ENCODE measurements at places on chromosomes 13 and 19. TPM values are rescaled to one million over a fixed set of nuclear protein-coding genes. Genes with fewer than 3 reads are reported as not detected.
A peak's percentile ranks its signal among the peaks of the same experiment; 100 is the strongest.

Gene FFAR2
- not detected for polyA plus RNA-seq

Gene SEMA6B
- polyA plus RNA-seq: 16.5 TPM

Gene SOHLH2
- 0.15 TPM for polyA plus RNA-seq

Gene GJB2
- polyA plus RNA-seq: 0.62 TPM

Gene CCNA1
- polyA plus RNA-seq: 0.15 TPM

Gene KCNJ14
- polyA plus RNA-seq: 0.83 TPM

Gene LILRB4
- polyA plus RNA-seq: 0.69 TPM

Gene CGB3
- polyA plus RNA-seq: not detected

Gene ZNF677
- polyA plus RNA-seq: 14.6 TPM

Gene KCNC3
- polyA plus RNA-seq: 3.3 TPM

Gene DCLK1
- polyA plus RNA-seq: 3.4 TPM

Gene KISS1R
- not detected for polyA plus RNA-seq

GRCh38 chr13:107192289-107192688, 624.4 kb upstream of the ARGLU1 start:
- DNase-seq: no peak

- no peak for DNase-seq
Measured at GRCh38 chr19:10694706-10695307, 6.4 kb upstream of the QTRT1 start.

DNA sequence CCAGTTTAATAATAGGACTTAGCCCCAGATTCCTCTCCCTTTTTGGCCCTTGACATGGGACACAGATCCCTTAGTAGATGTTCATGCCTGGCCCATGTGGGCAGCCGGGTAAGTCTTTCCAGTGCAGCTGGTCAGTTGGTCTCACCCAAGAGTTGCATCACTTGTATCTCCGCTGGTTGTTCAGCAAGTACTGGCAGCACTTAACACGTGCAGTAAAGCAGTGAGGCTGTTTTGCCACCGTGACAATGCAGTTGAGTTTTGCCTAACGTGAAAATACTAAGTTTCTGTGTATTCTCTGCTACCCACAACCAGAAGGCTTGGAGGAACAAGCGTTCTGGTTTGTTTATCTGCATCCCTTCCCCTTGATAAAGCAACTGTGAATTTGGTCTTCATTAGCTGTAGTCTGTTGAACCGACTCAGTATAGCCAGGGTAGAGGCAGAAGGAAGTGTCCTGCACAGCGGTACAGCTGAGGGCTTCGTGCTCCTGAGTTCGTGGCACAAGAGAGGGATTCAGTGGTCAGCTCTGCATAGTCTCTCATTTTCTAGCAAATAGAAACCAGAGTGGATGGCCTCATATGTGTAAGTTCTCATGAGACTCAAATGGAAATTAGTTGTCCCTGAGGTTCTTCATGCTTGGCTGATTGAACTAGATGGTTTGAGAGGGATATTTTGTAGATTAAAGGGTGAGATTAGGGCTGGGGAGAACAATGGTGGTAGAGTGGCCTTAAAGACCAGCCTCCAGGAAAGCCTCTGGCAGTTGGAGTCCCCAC, 50.3 kb downstream of the ARHGEF7 start:
- DNase-seq: no peak

- DNase-seq: no peak
Measured at GRCh38 chr19:49933643-49934042, 4.3 kb upstream of the NUP62 start.

GRCh38 chr13:67033170-67033569, 197.0 kb downstream of the PCDH9 start:
- DNase-seq: no peak

GRCh38 chr19:15154002-15154612, 46.7 kb downstream of the NOTCH3 start:
- DNase-seq: no peak

GRCh38 chr19:9165261-9165660, 13.5 kb upstream of the OR7D2 start:
- no peak for DNase-seq

- no peak for DNase-seq
Measured at GRCh38 chr13:35333157-35333556, 143.3 kb downstream of the MAB21L1 start.

DNA sequence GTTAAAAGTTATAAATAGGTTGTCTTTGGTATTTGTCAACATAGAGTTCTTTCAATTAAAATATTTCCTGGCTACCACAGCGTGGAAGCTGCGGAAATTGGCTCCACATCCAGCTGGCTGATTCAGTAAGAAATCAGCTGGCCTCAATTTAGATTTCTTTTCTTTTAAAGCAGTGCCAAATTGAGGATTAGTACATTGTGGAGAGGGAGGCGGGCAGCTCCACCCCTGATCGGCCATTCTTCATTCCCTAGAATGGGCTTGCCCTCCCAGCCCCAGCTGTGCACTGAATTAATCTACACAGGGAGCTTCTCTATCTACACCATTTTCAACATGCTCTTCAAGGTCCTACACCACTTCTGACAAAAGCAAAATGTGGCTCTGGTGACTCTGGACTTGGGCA, 624.8 kb downstream of the DACH1 start:
- DNase-seq: no peak

GRCh38 chr13:20197361-20197834, 4.7 kb upstream of the GJB2 start:
- DNase-seq: no peak

DNA sequence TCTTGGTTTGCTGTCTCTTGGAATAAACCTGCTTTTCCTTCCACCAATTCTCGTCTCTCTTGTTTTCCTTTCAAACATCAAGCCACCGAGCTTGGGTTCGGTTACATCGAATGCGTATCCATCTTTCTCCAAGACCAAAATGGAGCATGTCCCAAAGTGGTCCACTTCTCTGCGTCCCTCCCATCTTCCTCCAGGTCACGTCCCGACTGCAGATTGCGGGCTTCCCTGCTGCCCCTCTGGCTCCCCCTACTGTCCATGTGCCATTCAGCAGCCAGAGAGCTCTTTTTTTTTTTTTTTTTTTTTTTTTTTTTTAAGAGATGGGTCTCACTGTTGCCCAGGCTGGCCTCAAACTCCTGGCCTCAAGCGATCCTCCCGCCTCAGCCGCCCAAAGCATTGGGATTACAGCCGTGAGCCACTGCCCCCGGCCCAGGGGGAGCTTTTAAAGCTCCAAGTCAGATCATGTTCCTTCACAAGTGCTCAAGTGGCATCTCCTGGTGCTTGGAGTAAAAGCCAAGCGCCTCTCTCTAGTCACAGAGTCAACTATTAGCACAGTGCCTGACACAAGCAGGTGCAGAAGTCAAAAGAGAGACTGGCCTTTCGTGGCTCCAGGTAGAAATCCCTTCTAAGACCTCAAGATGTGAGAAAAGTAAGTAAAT, 10.0 kb downstream of the COL5A3 start:
- no peak for DNase-seq

DNA sequence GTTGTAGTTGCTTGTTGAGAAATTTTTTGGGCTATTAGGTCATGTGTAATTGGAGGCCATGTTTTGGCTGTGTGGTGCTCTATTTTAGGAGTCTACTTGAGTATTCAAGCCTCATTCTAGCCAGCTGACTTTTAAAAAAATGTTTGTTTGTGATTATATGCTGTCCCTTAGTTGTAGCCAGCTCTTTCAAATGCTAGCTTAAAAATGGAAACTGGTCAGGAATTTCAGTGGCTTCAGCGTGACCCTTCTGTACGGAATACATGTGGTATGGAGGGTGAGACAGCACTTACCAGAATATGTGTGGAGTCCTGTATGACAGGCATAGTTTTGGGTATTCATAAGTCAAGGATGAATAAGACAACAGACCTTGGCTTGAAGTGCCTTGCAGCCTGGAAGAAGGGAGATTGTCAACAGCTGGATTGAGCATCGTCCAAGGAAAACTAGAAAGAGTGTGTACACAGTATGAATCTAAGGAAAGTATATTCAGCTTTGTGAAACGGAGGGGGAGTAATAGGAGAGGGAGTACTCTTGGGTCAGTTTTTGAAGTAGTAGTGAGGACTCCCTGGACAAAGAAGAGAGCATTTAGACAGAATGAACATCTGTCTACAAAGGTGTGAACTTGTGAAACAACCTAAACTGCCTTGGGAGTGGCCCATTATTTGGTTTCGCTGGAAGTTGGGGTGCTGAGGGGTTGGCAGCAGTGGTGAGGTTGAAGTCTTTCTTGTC, 20.0 kb upstream of the WTIP start:
- no peak for DNase-seq

DNA sequence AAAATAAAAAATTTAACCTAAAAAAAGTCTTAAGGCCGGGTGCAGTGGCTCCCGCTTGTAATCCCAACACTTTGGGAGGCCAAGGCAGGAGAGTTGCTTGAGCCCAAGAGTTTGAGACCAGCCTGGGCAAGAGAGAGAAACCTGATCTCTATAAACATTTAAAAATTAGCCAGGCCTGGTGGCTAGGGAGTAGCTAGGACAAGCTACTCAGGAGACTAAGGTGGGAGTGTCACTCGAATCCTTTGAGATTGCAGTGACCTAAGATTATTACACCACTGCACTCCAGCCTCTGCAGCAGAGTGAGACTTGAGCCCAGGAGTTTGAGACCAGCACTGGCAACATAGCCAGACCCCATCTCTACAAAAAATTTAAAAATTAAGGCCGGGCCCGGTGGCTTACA, 1.1 kb downstream of the CCDC97 start:
- no peak for DNase-seq

- DNase-seq: no peak
Measured at GRCh38 chr13:23660249-23660648, 90.0 kb downstream of the TNFRSF19 start.

DNA sequence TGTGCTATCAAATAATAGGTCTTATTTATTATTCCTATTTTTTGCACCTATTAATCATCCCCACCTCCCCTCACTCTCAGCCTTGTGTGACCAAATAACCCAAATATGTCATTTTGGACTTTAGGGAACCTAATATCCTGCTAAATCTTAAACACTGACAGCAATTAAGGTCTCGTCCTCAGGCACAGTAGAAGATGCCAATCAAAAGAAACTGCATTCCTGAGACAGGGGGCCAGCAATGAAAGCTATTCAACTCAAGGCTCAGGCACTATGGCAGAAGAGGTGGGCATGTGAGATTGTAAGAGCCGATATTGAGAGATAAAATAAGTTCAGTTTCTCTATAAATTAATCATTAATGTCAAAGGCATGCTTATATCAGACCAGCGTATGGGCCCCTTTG, 1437.7 kb upstream of the PCDH9 start:
- DNase-seq: no peak

DNA sequence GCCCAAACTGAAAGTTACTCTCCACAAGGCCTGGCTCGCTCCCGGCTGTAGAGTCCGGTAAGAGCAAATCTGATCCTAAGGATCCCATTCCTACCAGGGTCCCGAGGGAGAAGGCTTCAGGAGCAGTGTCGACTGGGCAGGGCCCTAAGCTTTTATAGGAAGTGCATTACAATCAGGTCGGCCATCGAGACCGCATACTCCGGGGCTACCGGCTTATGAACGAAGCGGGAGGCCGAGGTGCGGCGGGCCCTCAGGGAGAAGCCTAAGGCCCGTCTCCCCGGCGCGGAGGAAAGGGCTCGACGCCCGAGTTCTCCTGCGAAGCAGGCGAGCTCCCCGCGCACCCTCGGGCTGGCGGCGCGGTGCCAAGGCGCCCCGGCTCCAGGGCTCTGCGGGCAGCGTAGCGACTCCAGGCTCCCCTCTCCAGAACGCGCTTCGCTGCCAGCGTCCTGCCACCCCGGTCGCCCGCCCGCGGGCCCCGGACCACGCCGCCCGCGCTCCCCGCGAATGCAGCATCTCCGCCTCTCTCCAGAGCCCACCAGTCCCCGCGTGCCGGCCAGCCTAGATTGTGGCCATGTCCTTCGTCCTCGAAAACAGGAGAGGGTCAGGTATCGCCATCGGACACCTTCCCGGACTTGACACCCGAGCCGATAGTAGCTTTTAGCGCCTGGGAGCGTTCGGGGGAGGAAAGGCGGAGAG, 1.4 kb downstream of the EFNB2 start:
- DNase-seq: peak; percentile 37

GRCh38 chr13:32790731-32791130, 204.5 kb downstream of the PDS5B start:
- no peak for DNase-seq

DNA sequence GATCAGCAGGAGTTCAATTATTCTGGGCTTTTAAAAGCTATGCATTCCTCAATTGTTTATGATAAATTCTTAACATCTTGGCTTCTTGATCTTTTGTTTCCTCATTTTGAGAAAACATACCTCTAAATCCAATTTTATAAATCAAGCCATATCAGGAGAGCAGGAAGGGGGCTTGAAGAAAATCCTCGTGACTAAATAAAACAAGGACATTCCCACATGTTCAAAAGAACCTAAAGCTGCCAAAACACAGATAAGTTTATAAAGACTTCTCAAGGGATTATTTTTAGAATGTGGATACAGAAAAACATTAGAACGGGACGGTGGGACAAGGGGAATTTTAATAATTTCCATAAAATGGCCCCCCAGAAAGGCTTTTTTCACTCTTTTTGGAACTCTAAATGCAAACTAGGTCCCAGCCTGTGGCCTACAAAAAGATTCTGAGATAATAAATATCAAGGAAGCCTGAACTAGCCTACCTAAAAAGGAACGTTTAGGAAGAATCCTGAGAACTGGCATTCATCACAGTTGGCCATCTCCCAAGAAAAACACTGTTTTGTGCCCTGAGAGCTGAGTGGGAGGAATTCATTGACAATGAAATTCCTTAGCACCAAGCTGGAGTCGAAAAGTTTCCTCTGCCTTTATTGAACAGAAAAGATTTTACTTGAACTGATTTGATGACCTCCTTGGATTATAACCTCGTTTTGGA, 30.1 kb downstream of the ZAR1L start:
- no peak for DNase-seq

GRCh38 chr19:33490041-33490451, 31.5 kb downstream of the PEPD start:
- no peak for DNase-seq

Data from heart left ventricle (tissue), 16 donors.